ENCODE measurements at places on chromosomes 4 and X. TPM values are rescaled to one million over a fixed set of nuclear protein-coding genes. Genes with fewer than 3 reads are reported as not detected.

The KCTD8 gene
- 9.5 TPM for total RNA-seq

The HSD17B13 gene
- total RNA-seq, result 0.69 TPM

The GYPE gene
- total RNA-seq, result 0.23 TPM

The SUPT20HL2 gene
- not detected for total RNA-seq

The PPEF2 gene
- not detected for total RNA-seq

Measured in diencephalon (tissue), 1 donor.